ENCODE measurements at places on chromosomes 2 and 18. TPM values are rescaled to one million over a fixed set of nuclear protein-coding genes. Genes with fewer than 3 reads are reported as not detected.

The LYG2 gene
- not detected for total RNA-seq

The SERPINB3 gene
- total RNA-seq = 5.6 TPM

The WDR43 gene
- total RNA-seq = 134 TPM

- H3K4me1 ChIP-seq = no peaks in the 10 kb centered on the region
- no peak for DNase-seq
- H3K36me3 ChIP-seq = no peaks in the 10 kb centered on the region
- no peak overlapping the region for H3K27ac ChIP-seq
Observed at GRCh38 chr2:241601841-241602240, 35.1 kb downstream of the THAP4 start.

- H3K36me3 ChIP-seq = no peaks in the 10 kb centered on the region
- H3K4me1 ChIP-seq = peaks cover 30% of the 10 kb centered on the region
- H3K4me3 ChIP-seq = no peak overlapping the region
- no peak overlapping the region for H3K27ac ChIP-seq
- H3K27me3 ChIP-seq = no peaks in the 10 kb centered on the region
Observed at GRCh38 chr2:134778372-134778771, 59.6 kb upstream of the TMEM163 start.

- no peak overlapping the region for H3K27ac ChIP-seq
- no peaks in the 10 kb centered on the region for H3K4me1 ChIP-seq
- H3K36me3 ChIP-seq = peaks cover 17% of the 10 kb centered on the region
- no peak overlapping the region for H3K4me3 ChIP-seq
Observed at GRCh38 chr2:37091873-37092272, 7.6 kb downstream of the GPATCH11 start.

DNA sequence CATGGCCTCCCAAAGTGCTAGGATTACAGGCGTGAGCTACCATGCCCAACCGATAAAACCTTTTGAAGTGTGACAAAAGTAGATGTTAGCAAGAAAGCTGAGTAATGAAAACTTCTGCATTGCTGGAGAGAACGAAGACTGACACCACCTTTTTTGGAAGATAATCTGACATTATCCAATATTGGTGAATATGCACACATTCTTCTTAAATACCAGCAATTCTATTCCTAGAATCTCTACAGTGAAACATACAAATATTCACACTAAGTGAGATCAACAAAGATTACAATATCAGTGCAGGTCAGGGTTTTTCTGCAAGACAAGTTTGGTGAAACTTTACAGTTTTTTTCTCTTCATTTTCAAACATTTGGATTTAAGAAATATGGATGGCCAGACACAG lies 7.8 kb downstream of the PIAS2 start:
- H3K4me1 ChIP-seq = no peaks in the 10 kb centered on the region
- H3K27me3 ChIP-seq = no peaks in the 10 kb centered on the region
- no peak for DNase-seq

GRCh38 chr2:218876562-218877219 lies 4.0 kb upstream of the WNT10A start:
- no peak overlapping the region for H3K27ac ChIP-seq
- no peak overlapping the region for H3K4me3 ChIP-seq
- no peaks in the 10 kb centered on the region for H3K27me3 ChIP-seq
- H3K4me1 ChIP-seq = no peaks in the 10 kb centered on the region
- DNase-seq = peak; percentile 86

GRCh38 chr2:101355401-101356054 lies 31.8 kb downstream of the CREG2 start:
- H3K27me3 ChIP-seq = no peaks in the 10 kb centered on the region
- no peak overlapping the region for H3K4me3 ChIP-seq
- DNase-seq = peak; percentile 81
- H3K36me3 ChIP-seq = no peaks in the 10 kb centered on the region
- peaks cover 49% of the 10 kb centered on the region for H3K4me1 ChIP-seq

GRCh38 chr2:10780491-10780820 lies 32.1 kb downstream of the PDIA6 start:
- H3K27ac ChIP-seq = no peak overlapping the region
- peaks cover 42% of the 10 kb centered on the region for H3K36me3 ChIP-seq
- H3K4me3 ChIP-seq = no peak overlapping the region

DNA sequence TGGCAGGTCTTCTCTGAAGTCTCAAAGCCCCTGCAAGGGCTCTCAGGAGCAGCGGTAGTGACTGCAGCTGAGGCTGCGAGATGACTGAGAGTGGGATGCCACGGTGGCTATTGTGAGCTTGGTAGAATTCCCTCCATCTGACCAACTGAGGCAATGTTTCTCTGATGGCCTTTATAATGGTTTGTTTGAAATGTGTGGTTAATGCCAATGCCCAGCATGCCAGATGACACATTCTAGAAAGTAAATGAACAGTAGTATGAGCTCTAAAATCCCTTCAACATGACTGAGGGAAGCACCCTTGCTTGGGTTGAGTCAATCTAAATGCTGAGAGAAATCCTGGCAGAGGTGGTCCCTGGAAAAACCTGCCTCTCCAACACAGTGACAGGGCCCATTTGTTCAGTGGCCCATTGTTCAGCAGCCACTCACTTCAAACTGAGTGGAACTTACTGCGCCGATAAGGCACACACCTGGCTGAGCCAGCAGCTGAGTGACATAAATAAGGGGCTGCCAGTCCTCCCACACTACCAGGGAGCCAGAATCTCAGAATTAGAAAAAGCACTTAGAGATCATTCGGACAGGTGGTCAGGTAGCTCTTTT lies 31.7 kb downstream of the SULT1C2 start:
- H3K4me3 ChIP-seq = no peak overlapping the region
- no peaks in the 10 kb centered on the region for H3K36me3 ChIP-seq
- H3K27me3 ChIP-seq = no peaks in the 10 kb centered on the region

DNA sequence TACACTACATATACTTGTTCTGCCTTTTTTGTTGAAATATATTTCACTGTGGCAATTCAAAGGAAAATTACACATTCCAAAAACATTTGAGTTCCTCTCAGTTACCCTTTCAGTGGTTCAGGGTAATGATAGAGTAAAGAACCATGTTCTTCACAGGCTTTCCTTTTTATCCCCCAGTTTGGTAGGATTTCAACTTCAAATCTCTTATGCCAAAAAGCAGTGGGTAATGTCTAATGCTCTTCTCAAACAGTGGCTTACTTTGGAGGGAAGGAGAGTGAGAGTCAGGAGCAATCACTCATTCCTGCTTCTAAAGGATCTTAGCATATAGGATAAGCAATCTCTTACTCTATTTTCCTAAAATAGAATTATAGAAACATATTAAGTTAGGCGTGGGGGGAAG lies 290.6 kb downstream of the ZEB2 start:
- H3K27me3 ChIP-seq = no peaks in the 10 kb centered on the region
- no peaks in the 10 kb centered on the region for H3K36me3 ChIP-seq
- DNase-seq = no peak
- H3K27ac ChIP-seq = no peak overlapping the region

- peaks cover 29% of the 10 kb centered on the region for H3K4me1 ChIP-seq
- H3K27me3 ChIP-seq = no peaks in the 10 kb centered on the region
- H3K4me3 ChIP-seq = peak overlapping the region; percentile 98
Observed at GRCh38 chr2:32009516-32010256, 1.1 kb downstream of the MEMO1 start.

DNA sequence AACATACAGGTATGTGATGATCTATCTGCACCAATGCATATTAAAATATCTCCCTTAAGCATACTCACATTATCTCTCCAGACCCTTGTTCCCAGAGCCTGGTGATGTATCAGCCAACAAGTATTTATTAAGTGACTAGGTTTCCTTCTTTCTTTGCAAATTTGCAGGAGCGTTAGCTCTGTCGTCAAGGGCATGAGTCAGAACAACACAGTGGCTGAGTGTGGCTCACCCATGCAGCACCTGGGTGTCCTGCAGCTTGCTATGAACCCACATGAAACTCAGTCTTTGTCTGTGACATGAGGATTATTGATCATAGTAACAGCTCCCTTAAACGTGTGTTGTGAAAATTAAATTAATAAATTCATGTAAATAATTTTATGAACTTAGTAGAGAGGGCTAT lies 96.6 kb downstream of the PIEZO2 start:
- no peak overlapping the region for H3K4me3 ChIP-seq
- no peaks in the 10 kb centered on the region for H3K4me1 ChIP-seq

GRCh38 chr2:12432985-12433625 lies 283.6 kb upstream of the TRIB2 start:
- DNase-seq = peak; percentile 18
- no peak overlapping the region for H3K4me3 ChIP-seq
- H3K36me3 ChIP-seq = no peaks in the 10 kb centered on the region
- no peak overlapping the region for H3K27ac ChIP-seq
- H3K27me3 ChIP-seq = no peaks in the 10 kb centered on the region

- H3K4me3 ChIP-seq = no peak overlapping the region
- H3K36me3 ChIP-seq = peaks cover 19% of the 10 kb centered on the region
- H3K27me3 ChIP-seq = no peaks in the 10 kb centered on the region
- H3K27ac ChIP-seq = peak overlapping the region; percentile 80
- peak; percentile 68 for DNase-seq
- peaks cover 20% of the 10 kb centered on the region for H3K4me1 ChIP-seq
Observed at GRCh38 chr2:127771756-127772155, 39.2 kb downstream of the WDR33 start.

DNA sequence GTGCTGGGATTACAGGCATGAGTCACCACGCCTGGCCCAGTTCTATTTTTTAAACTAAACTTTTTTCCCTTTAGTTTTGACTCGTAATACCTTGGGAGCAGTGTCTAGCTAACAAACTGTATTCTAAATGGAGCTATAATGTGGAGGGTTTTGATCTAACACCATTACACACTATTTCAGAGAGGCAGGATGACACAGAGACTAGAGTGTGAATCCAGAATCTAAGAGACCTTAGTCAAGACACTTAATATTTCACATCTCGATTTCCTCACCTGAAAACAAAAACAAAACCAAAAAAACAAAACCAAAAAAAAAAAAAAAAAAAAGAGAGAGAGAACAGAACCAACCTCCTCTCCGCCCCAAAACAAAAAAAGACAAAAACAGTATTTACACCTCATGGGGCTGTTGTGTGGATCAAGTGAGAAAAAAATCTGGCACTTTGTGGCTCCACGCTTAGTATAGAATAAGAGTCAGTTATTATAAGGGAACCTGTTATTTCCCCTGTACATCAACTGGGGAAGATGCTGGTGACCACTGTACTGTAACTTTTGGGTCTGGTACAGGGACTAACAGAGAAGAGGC lies 31.3 kb downstream of the DARS1 start:
- H3K4me1 ChIP-seq = peaks cover 15% of the 10 kb centered on the region
- H3K36me3 ChIP-seq = peaks cover 18% of the 10 kb centered on the region
- DNase-seq = no peak
- no peaks in the 10 kb centered on the region for H3K27me3 ChIP-seq
- no peak overlapping the region for H3K4me3 ChIP-seq
- H3K27ac ChIP-seq = no peak overlapping the region

All from PC-3 (cell line).